ENCODE measurements at places on chromosomes 3 and 15.

DNA sequence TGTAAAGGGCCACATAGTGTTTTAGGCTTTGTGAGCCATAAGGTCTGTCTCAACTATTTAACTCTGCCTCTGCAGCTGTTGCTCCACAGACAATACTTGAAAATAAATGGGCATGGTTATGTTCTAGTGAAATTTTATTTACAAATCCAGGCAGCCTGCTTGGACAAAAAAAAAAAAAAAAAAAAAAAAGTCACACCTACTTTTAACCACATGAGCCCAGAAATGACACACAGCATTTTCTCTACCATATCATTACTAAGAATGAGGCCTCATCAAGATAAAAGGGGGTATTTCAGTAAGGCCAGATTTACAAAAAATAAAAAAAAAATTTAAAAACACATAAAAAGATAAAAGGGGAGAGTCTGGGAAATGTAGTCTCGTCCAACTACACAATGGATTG, 1.7 kb upstream of the NGLY1 start:
- DNase-seq, result no peak

DNA sequence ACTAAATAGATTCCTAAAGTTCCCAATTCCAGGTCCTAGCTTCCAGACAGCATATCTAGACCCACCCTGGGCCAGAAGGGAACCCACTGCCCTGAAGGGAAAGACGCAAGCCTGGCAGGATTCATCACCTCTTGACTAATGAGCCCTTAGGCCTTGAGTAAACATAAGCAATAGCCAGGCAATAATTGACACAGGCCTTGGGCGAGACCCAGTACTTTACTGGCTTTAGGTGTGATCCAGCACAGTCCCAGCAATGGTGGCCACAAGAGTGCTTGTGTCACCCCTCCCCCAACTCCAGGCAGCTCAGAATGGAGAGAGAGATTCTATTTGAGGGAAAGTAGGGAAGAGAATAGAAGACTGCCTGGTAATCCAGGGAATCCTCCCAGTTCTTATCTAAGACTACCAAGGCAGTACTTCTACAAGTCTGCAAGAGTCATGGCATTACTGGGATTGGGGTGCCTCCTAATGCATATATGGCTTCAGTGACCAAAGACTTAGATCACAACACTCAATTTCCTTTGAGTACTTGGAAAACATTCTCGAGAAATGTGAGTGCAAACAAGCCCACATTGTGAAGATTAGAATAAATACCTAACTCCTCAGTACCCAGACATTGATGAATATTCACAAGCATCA, 30.4 kb upstream of the WWTR1 start:
- no peak for DNase-seq

GRCh38 chr15:41017066-41017735, 63.9 kb downstream of the CHAC1 start:
- no peak for DNase-seq

- DNase-seq, result no peak
Observed at GRCh38 chr3:68271145-68271544, 616.7 kb upstream of the SUCLG2 start.

GRCh38 chr3:108378153-108378951, 82.0 kb downstream of the HHLA2 start:
- DNase-seq, result no peak

GRCh38 chr3:157305392-157305791, 131.3 kb upstream of the PTX3 start:
- no peak for DNase-seq

GRCh38 chr3:89173546-89173945, 66.1 kb downstream of the EPHA3 start:
- DNase-seq, result no peak

DNA sequence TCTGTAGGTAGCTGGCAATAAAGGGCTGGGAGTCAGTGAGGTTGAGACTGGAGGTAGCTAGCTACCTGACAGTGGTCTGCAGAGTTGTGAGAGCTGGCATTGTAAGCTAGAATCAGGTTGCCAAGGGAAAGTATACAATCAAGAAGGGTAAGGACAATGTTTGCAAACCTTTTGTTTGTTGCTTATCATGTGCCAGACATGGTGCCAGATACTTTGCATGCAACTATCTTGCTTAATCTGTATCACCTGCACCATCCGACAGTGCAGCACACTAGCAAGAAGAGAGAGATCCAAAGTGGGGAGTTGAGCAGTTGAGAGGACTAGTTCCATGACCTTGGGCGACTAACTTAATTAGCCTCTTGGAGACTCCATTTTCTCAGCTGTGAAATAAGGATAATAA, 236.4 kb downstream of the PDCD6IP start:
- DNase-seq, result no peak

- no peak for DNase-seq
Observed at GRCh38 chr15:66713843-66714508, 11.9 kb downstream of the SMAD6 start.

- no peak for DNase-seq
Observed at GRCh38 chr3:129106320-129106719, 15.3 kb downstream of the RAB43 start.

GRCh38 chr15:34582461-34583371, 735 bp downstream of the GOLGA8B start:
- DNase-seq, result no peak
